Fibroblast of skin of right biceps (primary cell): ENCODE measurements at places on chromosomes 1 and 21.
A peak's percentile ranks its signal among the peaks of the same experiment; 100 is the strongest.

GRCh38 chr1:186681121-186681520, 898 bp upstream of the PTGS2 start:
- DNase-seq = no peak

- DNase-seq = no peak
Observed at GRCh38 chr1:63612564-63612963, 19.4 kb downstream of the PGM1 start.

GRCh38 chr1:65955071-65955470, 162.4 kb downstream of the PDE4B start:
- no peak for DNase-seq

DNA sequence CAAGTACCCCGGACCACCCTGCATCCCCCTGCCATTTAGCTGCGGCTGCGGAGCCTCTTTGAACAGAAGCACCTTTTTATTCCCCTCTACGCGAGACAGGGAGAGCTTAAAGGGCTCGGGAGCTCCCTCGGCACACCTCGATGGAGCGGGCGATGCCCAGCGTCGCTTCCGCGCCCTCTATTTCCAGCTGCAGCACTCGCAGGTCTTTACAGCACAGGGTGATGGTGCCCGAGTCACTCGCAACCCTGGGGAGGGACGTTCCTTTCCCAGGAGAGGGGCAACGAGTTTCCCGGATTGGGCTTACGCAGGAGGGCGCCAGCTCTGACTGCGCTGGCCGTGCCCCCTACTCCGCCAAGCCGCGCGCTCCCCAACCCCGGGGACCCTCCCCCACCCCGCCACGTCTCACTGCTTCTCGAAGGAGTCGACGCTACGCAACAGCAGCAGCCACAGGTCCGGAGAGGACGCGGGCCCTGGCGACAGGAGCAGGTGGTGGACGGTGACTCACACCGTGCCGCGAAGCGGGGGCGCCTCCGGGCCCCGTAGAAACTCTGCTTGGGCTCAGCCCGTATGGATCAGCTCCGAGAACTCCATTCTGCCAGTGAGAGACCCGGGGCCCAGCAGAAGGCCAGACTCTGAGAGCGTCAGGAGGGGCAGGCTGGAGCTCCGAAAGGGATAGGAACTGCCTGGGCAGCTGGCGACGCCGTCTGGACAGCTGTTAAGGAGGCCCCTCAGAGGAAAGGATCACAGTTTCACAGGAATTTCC, 5.8 kb upstream of the FAM167B start:
- peak; percentile 46 for DNase-seq

DNA sequence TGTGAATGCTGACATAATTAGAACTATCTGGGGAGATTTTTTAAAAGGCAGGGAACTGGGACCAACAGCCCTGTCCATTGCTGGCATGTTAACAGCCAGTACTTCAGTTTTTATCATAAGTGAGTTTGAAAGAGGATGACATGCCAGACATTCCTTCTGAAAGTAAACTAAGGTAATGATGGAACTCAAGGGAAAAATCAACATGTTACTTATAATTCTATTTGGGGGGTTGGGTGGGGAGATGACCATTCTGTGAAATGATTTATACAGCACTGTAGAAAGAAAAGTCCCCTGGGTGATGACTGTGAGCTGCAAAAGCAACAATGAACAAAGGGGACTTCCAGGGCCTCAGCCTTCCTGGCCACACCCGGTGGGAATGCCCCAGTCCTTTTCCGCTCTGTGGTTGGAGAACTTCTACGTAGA, 5.4 kb upstream of the LAMC2 start:
- peak; percentile 89 for DNase-seq

GRCh38 chr1:52679498-52679897, 18.6 kb downstream of the COA7 start:
- DNase-seq = no peak

DNA sequence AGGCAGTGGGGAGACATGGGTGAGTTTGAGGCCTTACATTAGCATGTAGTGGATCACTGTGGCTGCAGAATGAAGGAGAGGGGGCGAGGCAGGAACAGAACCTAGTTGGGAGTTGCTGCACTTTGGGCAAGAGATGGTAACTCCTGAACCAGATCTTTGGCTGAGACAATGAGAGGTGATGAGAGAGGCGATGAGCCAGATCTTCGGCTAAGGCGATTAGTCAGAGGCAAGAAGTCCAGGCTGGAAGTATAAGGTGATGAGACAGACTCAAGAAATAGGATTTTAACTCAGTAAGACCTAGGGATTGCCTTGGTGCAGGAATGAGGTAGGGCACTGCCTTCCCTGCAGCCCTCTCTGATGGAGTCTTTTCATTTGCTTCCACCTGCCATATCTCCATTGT, 9.1 kb upstream of the ARTN start:
- DNase-seq = peak; percentile 59

DNA sequence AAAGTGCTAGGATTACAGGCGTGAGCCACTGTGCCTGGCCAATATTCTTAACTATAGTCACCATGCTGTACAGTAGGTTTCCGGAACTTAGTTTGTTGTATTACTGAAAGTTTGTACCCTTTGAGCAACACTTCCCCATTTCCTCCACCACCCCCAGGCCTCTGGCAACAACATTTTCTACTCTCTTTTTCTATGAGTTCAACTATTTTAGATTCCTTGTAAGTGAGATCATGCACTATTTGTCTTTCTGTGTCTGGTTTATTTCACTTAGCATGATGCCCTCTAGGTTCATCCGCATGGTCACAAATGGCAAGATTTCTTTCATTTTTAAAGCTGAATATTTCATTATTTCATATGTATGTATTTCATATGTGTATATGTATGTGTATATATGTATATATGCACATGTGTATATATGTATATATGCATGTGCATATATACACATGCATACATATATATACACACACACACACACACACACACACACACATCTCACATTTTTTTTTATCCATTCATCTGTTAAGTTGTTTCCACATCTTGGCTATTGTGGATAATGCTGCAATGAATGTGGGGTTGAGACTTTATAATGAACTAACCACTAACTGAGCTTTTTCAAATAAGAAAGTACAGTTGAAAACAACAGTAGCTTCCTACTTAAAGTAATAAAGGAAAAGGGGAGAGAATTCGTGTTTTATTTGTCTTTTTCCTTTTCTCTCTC, 256.8 kb upstream of the C1orf105 start:
- DNase-seq = peak; percentile 73

- DNase-seq = no peak
Observed at GRCh38 chr1:51572365-51572764, 44.5 kb upstream of the OSBPL9 start.

DNA sequence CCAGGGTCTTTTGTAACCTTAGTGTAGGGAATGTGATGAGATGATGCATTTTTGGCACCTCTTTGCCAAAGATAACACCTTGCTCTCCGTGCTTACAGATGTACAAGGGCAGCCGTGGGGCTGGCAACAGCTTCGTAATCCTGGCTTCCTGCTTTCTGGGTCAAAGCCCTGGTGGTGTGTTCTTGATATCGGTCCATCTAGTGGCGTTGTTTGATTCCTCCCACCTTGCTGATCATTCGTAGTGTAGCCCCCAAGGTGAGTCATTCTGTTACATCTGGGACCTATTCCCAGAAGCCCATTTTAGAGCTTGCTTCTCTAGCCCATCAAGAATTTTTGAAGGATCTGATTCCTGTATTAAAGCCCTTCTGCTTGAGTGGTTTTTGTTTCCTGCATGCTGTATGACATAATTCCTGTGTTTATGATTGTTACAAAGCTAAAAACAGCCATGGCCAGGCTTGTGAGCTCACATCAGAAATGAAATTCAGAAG, 7.0 kb upstream of the CCT8 start:
- no peak for DNase-seq

DNA sequence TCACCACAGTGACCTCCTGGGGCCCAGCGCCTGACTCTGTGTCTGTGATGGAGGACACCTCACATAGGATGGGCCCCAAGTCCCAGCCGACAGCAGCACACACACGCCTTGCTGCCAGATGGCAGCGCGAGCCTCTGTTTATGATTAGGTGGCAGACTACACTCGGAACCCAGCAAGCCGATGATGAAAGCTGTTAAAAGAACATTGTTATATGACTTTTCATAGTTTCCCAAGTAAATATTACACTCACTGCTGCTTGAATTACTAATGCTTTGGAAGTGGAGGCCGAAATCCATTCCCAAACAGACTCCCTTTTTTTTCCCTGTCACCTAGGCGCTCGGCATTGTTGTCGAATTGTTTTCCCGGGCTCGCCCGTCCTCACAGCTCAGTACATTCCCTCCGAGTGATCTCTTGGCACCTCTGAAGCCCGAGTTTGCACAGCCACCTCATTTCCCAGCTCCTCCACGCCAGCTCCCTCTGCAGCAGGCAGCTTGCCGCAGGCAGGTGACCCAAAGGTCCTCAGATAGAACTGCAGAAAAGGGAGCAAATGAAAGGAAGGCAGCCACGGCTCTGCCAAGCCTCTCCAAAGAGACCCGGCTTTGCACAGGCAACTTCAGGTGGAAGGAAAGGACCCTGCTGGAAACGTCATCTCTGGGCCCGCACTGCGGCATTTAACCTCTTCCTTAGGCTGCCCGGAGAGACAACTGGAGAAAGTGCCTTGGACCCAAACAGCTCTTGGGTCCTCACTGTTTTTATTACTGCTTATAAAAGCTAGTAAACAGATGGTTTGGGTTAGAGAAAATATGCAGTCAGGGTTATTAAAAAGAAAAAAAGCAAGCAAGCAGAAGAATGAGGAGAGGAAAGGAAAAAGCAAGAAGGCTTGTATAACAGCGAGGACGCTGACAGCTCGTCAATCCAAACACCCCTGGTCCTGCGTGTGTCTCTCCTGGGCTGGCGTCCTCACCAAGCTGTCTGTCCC, 72.2 kb upstream of the SLC25A33 start:
- peak; percentile 45 for DNase-seq

GRCh38 chr1:41192456-41193178, 49.5 kb downstream of the SCMH1 start:
- DNase-seq = no peak

DNA sequence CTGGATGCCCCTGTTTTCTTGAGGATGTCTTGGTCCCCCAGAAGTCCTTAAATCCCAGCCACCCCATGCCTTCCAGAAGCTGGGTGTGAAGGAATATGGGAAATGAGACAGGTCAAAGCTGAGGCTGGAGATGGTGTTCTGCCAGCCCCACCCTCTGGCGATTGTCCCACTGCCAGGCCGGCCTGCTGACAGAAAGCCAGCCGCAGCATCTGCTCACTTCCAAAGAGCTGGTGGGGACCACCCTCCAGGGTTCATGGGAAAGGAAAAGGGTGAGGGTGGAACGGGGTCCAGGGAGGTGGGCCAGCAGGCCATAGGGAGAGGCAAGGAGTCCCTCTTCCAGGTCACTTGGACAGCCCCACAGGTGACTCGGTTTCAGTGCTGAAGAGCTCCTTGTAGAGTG, 1.9 kb upstream of the LINGO4 start:
- no peak for DNase-seq

GRCh38 chr1:211548321-211549091, 30.5 kb downstream of the SLC30A1 start:
- DNase-seq = no peak

DNA sequence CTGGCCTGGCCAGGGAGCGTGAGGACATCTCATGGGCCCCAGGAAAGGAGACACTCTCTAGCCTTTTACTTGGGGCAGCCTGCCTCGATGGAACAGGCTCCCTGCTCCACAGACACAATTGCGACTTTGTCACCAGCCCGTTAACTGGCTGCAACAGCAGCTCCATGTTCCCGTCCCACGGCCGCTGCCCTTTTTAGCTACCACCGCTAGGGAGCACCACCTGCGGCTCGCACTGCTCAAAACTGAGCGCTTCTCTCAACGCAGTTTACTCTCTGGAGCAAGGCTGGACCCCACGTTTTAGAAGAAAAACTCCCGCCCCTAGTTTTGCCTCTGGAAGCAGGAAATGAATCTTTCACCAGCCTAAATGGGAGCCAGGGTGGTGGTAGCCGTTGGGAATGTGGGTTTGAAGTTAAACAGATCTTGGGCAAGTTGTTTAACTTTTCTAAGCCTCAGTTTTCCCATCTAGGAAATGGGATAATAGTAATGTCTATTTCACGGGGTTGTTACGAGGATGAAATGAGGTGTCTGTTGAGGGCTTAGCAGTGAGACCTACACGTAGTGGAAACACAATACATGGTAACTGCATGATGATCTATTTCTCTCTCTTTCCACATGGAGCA, 3.5 kb upstream of the LRRC38 start:
- peak; percentile 3 for DNase-seq

DNA sequence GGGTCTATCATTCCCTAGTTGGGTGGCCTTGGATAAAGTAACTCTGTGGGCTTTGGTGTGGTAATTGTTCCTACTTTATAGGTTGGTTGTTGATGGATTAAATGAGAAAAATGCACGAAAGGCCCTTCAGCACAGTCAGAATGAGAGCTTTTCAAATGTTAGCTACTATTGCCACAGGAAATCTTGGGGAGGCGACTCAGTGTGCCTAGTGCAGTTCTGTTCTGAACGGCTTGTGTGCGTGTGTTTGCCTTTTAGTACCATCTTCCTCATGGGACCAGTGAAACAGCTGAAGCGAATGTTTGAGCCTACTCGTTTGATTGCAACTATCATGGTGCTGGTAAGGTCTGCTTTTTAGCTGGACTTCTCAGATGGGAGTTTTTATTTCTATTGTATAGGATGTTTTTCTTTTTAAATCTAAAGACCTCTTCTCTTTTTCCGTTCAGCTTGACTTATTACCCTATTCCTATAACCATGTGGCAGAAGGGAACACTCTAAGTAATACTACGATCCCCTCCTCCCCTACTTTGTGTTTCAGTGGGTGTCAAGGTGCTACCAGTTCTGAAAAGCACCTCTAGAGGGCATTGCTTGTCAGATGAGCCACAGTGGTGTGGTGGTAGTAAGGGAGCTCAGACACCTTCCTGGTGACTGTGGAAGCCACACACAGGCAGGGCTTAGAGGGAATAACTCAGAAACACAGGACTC, 9.2 kb downstream of the SFT2D2 start:
- peak; percentile 52 for DNase-seq

- peak; percentile 93 for DNase-seq
Observed at GRCh38 chr1:224637515-224637914, 21.4 kb downstream of the CNIH3 start.

DNA sequence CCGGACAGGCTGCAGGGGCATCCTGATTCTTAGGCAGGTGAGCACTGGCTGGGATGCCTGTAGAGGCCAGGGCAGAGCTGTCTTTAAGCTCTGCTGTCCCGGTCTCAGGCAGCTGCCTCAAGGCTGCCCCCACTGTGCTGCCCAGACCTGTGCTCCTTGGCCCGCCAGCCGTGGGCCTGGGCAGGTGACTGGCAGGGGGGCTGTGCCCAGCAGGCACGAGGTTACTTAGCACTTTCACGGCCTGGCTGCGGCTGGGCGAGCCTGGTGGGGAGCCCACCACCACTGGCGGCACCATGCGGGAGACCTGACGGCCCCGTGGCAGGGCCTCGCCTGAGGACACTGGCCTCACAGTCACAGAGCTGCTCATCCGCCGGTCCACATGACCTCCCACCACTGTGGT, 8.2 kb downstream of the CRYBG2 start:
- no peak for DNase-seq

GRCh38 chr1:211632808-211633523, 42.5 kb downstream of the NEK2 start:
- peak; percentile 93 for DNase-seq

DNA sequence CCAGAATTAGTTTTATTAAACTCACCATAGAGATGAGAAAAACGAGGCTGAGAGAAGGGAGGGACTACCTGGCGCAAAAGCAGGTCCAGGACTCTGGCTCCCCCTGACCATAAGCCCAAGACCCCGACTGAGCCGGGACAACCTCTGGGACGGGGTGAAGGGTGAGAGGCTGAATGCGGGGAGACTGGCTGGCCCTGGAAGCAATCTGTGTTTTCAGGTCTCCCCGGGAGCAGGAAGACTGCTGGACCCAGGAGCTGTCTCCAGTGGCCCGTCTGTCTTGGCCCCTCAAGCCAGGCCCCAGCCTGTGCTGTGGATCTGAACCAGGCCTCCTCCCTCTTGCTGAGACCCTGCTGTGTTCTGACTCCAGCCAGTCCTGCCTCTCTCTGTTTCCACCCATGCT, 240.8 kb downstream of the TRABD2B start:
- no peak for DNase-seq
